ENCODE measurements at places on chromosomes 4 and X. TPM values are rescaled to one million over a fixed set of nuclear protein-coding genes. Genes with fewer than 3 reads are reported as not detected.

GRCh38 chr4:157075811-157076577, at the start of gene GLRB:
GLRB (plus strand) TSS chr4:157076150; CDS start chr4:157078025, 1,875 bp downstream.
- H3K4me3 ChIP-seq = peak within 1 kb of the TSS; percentile 92
- H3K27me3 ChIP-seq = no peaks in the 10 kb centered on the region
- H3K27ac ChIP-seq = no peak within 1 kb of the TSS

STPG2 gene
- total RNA-seq = 0.40 TPM

GRCh38 chr4:184423003-184423686, 51.2 kb downstream of the IRF2 start:
- no peak overlapping the region for H3K27ac ChIP-seq
- no peak overlapping the region for H3K4me3 ChIP-seq
- H3K27me3 ChIP-seq = no peaks in the 10 kb centered on the region
- H3K4me1 ChIP-seq = peaks cover 18% of the 10 kb centered on the region
- DNase-seq = no peak

DNA sequence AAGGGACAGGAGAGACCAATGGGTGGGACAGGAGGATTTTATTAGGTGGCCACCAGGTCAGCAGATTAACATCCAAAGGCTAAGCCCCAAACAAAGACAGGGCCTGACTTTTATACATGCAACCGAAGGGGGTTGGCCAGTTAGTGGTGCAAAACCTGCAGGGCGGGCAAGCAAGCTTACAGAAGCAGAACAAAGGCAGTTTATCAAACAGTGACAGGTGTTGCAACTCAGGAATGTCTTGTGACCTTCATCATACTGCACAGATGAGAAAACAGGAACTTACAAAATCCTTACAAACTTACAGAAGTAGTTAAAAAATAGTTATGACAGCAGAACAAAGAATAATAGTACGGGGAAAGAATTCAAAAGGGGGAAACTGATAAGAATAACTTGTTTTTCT, 708.1 kb downstream of the GLUD2 start:
- H3K4me1 ChIP-seq = no peaks in the 10 kb centered on the region
- no peaks in the 10 kb centered on the region for H3K27me3 ChIP-seq
- no peaks in the 10 kb centered on the region for H3K36me3 ChIP-seq
- no peak overlapping the region for H3K4me3 ChIP-seq
- no peak overlapping the region for H3K27ac ChIP-seq

GRCh38 chr4:76238701-76239100, 12.8 kb upstream of the FAM47E start:
- no peaks in the 10 kb centered on the region for H3K27me3 ChIP-seq
- H3K4me3 ChIP-seq = no peak overlapping the region
- no peaks in the 10 kb centered on the region for H3K36me3 ChIP-seq
- no peak overlapping the region for H3K27ac ChIP-seq

DNA sequence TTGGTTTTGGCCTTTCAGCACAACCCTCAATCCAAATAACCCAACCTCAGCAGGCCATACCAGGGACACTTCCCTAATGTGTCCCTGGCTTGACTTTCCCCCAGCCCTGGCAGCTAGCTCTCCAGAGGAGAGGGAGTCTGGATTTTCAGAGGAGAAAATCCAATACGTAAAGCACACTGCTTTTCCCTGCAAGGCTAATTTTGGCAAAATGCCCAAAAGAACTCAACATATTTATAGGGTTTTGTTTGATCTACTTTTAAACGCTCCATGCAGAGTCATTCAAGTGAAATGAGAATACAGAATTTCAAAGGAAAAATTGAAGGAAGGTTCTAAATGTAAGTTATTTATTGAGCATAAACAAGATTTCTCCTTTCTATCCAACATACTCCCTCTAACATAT, 167.2 kb downstream of the SH3KBP1 start:
- no peak for DNase-seq
- H3K4me3 ChIP-seq = no peak overlapping the region
- H3K4me1 ChIP-seq = no peaks in the 10 kb centered on the region
- H3K27me3 ChIP-seq = no peaks in the 10 kb centered on the region
- no peak overlapping the region for H3K27ac ChIP-seq
- no peaks in the 10 kb centered on the region for H3K36me3 ChIP-seq

KLB gene
- not detected for total RNA-seq

GRCh38 chr4:125070861-125071260, 243.9 kb upstream of the FAT4 start:
- no peaks in the 10 kb centered on the region for H3K36me3 ChIP-seq
- H3K4me1 ChIP-seq = peaks cover under 1% of the 10 kb centered on the region
- no peak overlapping the region for H3K4me3 ChIP-seq
- H3K27me3 ChIP-seq = no peaks in the 10 kb centered on the region

DNA sequence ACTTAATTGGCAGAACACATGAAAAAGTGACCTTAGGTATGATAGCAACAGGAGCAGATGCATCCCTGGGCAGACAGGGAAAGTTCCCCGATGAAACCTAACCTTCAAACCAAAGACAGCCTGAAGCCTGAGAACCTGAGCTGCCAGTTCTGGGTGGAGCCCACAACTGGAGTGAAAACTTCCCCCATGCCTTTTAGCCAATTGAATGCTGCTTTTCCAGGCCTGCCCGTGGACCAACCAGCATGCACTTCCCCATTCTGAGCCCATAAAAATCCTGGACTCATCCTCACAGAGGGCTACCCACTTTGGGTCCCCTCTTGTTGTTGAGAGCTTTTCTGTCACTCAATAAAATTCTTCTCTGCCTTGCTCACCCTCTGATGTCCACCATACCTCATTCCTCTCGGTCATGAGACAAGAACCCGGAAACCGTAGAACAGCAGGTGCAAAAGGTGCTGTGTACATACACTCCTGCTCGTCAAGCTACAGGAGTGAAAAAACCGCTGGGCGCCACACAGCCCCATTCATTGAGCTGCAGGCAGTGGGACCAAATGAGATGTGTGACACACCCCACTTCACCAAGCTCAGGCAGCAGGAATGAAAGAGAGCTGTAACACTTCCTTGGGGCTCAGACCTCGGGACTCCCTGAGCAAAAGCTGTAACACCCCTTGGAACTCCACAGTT, 13.9 kb upstream of the SLC7A11 start:
- no peak overlapping the region for H3K27ac ChIP-seq
- no peaks in the 10 kb centered on the region for H3K27me3 ChIP-seq
- H3K36me3 ChIP-seq = no peaks in the 10 kb centered on the region
- H3K4me1 ChIP-seq = peaks cover 32% of the 10 kb centered on the region

GRCh38 chr4:5957076-5957475, 61.2 kb downstream of the C4orf50 start:
- H3K27me3 ChIP-seq = peaks cover 54% of the 10 kb centered on the region
- DNase-seq = no peak
- H3K36me3 ChIP-seq = no peaks in the 10 kb centered on the region
- no peak overlapping the region for H3K27ac ChIP-seq

GRCh38 chr4:97770222-97770621, 373.1 kb downstream of the STPG2 start:
- H3K4me3 ChIP-seq = no peak overlapping the region
- no peaks in the 10 kb centered on the region for H3K36me3 ChIP-seq
- no peak overlapping the region for H3K27ac ChIP-seq
- H3K4me1 ChIP-seq = 0 out of 2 replicates have a peak, but pooled peaks cover 3% of the 10 kb centered on the region
- no peak for DNase-seq
- no peaks in the 10 kb centered on the region for H3K27me3 ChIP-seq

DNA sequence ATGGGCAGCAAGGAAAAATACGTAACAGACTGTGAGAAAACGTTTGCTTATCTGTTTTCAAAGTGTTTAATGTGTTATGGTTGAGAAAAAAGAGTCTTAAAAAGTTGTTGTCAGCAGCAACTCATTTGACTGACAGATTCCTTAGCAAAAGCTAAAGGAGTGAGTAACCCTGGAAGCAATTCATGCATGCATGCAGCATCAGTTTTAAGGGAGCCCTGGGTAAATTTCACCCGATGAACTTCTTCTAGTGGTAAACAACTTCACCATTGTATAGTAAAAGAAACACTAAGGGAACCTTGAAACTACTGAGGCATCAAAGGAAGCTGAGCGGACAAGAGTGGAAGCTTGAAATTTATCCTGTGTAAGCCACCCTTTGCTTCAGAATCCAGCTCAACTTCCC, 583.2 kb upstream of the INTU start:
- no peak for DNase-seq
- no peak overlapping the region for H3K27ac ChIP-seq
- no peaks in the 10 kb centered on the region for H3K36me3 ChIP-seq
- H3K4me1 ChIP-seq = no peaks in the 10 kb centered on the region

GRCh38 chr4:5989236-5990225, 28.7 kb downstream of the C4orf50 start:
- no peak for DNase-seq
- H3K27ac ChIP-seq = no peak overlapping the region
- no peaks in the 10 kb centered on the region for H3K4me1 ChIP-seq
- H3K4me3 ChIP-seq = no peak overlapping the region
- H3K27me3 ChIP-seq = peaks cover 13% of the 10 kb centered on the region
- H3K36me3 ChIP-seq = no peaks in the 10 kb centered on the region

GRCh38 chr4:3041192-3042142, 32.9 kb downstream of the HTT-AS start:
- H3K36me3 ChIP-seq = no peaks in the 10 kb centered on the region
- H3K4me3 ChIP-seq = peak overlapping the region; percentile 74
- H3K27ac ChIP-seq = peak overlapping the region; percentile 81
- H3K27me3 ChIP-seq = no peaks in the 10 kb centered on the region

DNA sequence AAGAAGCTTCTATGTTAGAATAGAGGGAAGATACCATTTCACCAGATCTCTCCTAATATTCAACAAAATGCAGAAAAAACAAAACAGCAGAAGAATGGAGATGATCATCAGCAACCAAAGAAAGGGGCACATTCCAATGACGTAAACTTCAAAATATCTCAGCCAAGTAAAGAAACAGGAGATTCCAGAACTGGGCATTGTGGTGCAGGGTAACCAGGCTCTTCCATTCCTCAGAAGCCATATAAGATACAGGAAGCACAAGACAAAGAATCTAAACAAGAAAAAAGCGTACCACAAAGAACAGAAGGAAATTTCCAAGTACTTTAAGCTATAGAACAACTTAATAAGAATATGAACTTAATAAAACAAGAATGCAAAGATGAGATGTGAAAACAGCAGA, 6.9 kb upstream of the ARMCX4 start:
- DNase-seq = no peak
- H3K27ac ChIP-seq = no peak overlapping the region
- H3K27me3 ChIP-seq = peaks cover 3% of the 10 kb centered on the region

- no peak overlapping the region for H3K27ac ChIP-seq
- no peaks in the 10 kb centered on the region for H3K36me3 ChIP-seq
- peaks cover 3% of the 10 kb centered on the region for H3K27me3 ChIP-seq
- DNase-seq = no peak
- no peaks in the 10 kb centered on the region for H3K4me1 ChIP-seq
Measured at GRCh38 chrX:103782640-103783039, 6.0 kb downstream of the PLP1 start.

RGN gene
- not detected for total RNA-seq

GAB3 gene
- not detected for total RNA-seq

PRPS1 gene
- 57.0 TPM for total RNA-seq

HPSE gene
- total RNA-seq = 9.1 TPM

DNA sequence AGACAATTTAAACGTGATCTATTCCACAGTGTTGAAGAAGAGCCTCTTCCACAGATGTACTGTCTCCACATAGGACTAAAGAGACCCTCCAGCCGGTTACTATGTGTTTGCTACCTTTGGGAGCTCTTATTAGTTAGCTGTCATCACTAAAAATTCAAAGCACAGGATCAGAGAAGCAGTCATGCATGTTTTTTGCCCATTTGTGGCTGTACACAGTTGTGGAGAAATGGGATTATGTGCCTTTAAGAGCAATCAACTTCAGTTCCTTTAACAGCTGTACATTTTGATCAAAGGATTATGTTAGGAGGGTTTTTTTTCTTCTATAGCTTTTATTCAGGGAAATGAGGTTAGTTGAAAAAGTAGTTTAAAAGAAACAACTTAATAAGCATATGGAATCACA, 149.0 kb upstream of the SPOCK3 start:
- no peak overlapping the region for H3K4me3 ChIP-seq
- no peaks in the 10 kb centered on the region for H3K36me3 ChIP-seq
- H3K27ac ChIP-seq = no peak overlapping the region
- DNase-seq = no peak
- H3K4me1 ChIP-seq = no peaks in the 10 kb centered on the region

GRCh38 chr4:176500894-176501293, 181.1 kb downstream of the SPCS3 start:
- peaks cover 14% of the 10 kb centered on the region for H3K4me1 ChIP-seq
- no peaks in the 10 kb centered on the region for H3K36me3 ChIP-seq
- no peak overlapping the region for H3K4me3 ChIP-seq

DNA sequence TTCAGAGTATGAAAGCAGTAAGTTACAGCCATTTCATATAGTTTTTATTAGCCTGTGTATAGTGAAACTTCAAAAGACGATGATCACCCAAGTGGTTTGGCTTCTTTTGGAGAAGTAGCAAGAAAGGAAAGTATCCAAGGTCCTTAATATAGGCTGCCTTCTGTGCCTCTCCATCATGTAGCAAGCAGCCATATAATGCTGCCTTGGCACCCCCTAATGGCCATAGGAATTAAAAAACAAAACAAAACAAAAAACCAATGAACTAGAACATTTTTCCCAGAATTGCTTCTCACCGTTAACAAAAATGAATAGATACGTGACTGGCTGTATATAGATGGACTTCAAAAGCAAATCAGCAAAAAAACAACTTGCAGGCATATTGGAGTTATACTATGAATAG, 18.9 kb downstream of the LAMP2 start:
- H3K27ac ChIP-seq = no peak overlapping the region
- DNase-seq = peak; percentile 14
- H3K4me1 ChIP-seq = peaks cover 14% of the 10 kb centered on the region
- H3K36me3 ChIP-seq = peaks cover 29% of the 10 kb centered on the region
- H3K4me3 ChIP-seq = no peak overlapping the region

WAS gene
- total RNA-seq = not detected

SOWAHD gene
- total RNA-seq = 2.3 TPM

BMX gene
- total RNA-seq = not detected
